ENCODE measurements at places on chromosomes 3 and 15.

DNA sequence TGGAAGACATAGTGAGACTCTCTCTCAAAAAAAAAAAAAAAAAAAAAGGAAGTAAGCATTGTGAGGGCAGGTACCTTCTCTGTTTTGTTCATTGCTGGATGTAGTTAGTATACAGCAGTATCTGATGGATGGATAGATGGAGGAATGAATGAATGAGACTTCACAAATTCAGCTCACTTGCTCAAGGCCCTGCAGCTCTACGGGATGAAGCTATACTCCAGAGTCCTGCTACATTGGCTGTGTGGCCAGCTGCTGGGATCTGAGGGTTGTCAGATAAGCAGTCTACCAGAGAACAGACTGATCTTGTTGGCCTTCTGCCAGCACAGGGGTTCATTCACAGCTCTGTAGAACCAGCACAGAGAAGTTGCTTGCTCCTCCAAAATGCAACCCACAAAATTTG lies 35.0 kb downstream of the MLH1 start:
- DNase-seq = no peak

GRCh38 chr15:42037656-42038055 lies 16.8 kb upstream of the PLA2G4E start:
- peak; percentile 37 for DNase-seq

DNA sequence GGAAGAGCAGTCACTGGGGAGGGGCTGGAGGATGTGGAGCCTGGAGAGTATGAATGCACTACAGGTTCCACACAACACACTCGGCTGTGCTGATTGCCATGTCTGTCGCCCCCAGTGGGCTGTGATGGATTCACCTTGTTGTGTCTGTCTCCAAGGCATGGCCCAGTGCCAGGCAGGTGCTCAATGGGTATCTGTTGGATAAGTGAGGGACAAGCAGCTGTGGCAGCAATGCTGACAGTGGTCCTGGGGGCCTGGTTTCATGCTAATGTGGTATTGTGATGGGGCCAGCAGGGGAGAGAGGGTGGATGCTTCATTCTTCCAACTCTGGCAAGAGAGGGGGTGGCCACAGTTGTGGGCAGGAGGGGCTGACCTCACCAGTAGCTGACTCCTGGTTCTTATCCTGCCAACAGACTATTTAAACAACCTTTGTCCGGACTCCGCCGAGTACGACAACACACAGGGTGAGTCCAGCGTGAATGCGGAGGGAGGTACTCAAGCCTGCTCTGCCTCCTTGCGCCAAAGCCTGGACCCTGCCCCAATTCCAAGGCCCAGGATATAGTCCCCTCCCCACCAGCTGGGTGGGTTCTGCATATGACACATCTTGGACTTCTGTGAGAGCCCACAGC lies 47.3 kb upstream of the NR2C2 start:
- DNase-seq = peak; percentile 26

DNA sequence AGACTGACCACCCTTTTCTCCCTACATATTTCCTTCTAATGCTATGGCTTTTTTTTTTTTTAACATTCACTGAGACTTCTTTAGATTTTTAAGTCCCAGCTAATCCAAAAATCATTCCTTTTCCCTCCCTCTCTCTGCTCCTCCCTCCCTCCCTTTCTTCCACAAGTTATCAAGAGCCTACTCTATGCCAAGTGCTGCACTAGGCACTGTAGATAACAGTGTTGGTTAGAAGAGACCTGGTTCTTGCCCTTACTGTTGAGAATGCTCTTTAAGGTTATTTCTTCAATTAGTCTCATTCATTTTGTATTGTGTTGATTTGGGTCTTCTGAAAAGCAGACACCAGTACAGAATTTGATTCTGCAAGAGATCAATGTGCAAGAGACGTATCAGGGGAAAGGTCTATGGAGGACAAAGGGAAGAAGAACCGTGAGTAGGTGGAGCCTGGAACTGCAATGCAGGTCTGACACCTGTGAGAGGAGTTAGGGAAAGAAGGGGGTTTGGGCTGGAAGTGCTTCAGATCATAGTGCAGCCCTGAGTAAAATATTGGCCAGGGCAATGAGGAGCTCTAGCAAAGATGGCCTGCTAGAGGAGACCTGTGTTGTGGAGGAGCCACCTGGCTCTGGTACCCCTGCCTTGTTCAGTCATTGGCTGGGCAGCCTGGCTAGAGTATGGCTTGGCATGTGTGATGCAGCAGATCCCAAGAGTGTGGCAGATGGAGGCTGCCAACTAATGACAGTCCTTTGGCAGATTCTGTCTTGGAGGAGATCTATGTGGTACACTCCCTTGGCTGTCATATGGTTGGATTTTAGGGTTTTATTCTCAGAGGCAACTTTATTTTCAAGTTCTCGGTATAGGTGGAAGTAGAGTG lies 9.7 kb upstream of the PCOLCE2 start:
- no peak for DNase-seq

DNA sequence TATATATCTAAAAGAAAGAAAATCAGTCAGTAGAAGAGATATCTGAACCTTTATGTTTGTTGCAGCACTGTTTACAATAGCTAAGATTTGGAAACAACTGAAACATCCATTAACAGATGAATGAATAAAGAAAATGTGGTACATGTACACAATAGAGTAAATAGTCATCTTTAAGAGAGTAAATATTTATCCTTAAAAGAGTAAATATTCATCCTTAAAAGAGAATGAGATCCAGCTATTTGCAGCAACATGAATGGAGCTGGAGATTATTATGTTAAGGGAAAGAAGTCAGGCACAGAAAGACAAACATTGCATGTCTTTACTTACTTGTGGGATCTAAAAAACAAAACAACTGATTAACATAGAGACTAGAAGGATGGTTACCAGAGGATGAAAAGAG lies 197.0 kb upstream of the CBLB start:
- DNase-seq = no peak

Data from NCI-H524 (cell line).